ENCODE measurements at places on chromosomes 5 and 9. TPM values are rescaled to one million over a fixed set of nuclear protein-coding genes. Genes with fewer than 3 reads are reported as not detected.

DNA sequence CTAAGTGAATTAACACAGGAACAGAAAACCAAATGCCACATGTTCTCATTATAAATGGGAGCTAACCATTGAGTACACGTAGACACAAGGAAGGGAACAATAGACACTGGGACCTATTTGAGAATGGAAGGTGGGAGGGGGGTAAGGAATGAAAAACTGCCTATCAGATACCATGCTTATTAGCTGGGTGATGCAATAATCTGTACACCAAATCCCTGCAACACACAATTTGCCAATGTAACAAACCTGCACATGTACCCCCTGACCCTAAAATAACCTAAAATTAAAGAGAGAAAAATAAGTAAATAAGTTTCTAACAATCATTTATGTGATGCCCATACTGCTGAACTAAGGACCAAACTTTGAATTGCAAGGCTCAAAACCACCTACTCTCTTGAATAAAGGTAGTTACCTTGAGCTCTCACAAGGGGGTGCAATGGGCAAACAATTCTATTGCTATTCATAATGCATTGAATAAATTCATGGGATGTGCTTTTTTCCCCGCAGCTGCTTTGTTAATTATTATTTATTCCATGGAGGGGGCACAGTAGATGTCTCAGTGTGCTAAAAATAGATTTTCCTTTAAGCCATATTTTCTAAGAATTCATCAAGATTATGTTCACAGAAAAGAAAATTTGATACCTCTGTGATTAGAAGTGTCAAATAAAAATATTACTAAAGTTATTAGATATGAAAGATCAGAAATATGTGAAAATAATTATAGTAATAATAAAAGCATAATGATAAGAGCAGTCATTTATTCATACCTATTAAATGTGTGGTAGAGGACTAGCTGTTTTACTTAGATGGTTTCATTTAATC is 76.2 kb upstream of the PTPN3 start:
- no peak for DNase-seq

GRCh38 chr5:29307478-29307877 is 1886.0 kb upstream of the CDH6 start:
- no peak for DNase-seq

The MLANA gene
- not detected for total RNA-seq

DNA sequence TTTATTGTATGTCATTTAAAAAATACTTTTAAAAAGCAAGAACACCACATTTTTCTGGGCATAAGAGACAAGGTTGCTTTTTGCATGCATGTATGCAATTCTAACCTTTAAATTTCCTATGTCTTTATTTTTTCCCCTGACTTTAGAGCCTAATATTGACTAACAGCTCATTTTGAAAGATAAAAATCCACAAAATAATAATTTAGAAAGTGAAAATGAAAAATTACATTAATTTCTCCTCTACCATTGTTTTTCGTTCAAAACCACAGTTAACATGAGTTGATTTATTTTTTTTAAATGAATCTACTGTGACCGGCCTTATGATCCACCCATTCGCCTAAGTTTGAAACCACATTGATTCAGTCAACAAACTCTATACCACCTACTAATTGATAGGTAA is 137.5 kb upstream of the CDKN2B start:
- no peak for DNase-seq

GRCh38 chr9:77710316-77710715 is 62.2 kb upstream of the GNA14 start:
- no peak for DNase-seq

The SHOC1 gene
- not detected for total RNA-seq

- DNase-seq = no peak
These were observed 14.8 kb upstream of the EXOC3 start for GRCh38 chr5:428219-428618.

GRCh38 chr9:27717991-27718390 is 144.7 kb upstream of the C9orf72 start:
- no peak for DNase-seq

The SH3PXD2B gene
- 5.3 TPM for total RNA-seq

The IL4 gene
- total RNA-seq = not detected

- DNase-seq = no peak
These were observed 31.9 kb downstream of the ANKRD33B start for GRCh38 chr5:10595672-10596309.

The LRSAM1 gene
- 52.1 TPM for total RNA-seq

GRCh38 chr5:145408048-145408341 is 427.1 kb downstream of the PRELID2 start:
- no peak for DNase-seq

DNA sequence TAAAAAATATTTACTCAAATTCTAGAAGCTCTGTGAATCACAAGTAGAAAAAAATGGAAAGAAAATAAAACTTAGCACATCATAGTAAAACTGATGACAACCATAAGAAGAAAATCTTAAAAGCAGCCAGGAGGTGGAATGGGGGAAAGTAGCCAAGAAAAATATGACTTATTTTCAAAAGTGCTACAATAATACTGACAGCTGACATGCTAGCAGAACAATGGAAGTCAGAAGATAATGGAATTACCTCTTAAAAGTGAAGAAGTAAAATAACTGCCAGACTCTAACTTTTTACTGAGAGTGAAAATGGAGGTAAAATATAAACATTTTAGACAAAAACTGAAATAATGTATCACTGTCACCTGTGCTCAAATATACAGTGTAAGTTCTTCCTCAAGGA is 532.2 kb upstream of the SGCD start:
- no peak for DNase-seq

GRCh38 chr9:110008663-110009062 is 199.3 kb downstream of the C9orf152 start:
- DNase-seq = no peak

DNA sequence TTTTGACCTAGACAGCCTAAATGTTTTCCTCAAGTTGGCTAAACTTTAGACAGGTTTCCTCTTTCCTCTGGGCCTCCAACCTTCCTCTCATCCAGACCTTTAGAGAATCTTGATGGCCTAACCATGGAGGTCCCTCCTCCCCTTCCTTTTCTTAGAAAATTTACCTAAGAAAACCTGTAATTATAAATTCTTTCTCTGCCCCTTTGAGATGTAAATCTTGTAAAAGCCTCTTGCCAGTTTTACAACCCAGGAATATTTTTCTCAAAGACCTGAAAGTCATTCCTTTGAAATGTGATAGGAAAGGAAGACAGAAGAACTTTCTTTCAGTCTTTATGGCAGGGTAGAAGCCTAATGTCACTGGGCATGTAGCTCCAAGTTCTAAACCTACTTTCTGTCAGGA is 1752.6 kb upstream of the C9orf72 start:
- DNase-seq = no peak

- DNase-seq = peak; percentile 80
These were observed 43.6 kb downstream of the ROPN1L start for GRCh38 chr5:10485142-10485795.

The ZNF346 gene
- total RNA-seq = 5.7 TPM

- DNase-seq = no peak
These were observed 425.7 kb downstream of the PIK3R1 start for GRCh38 chr5:68641211-68641610.

The SEMA4D gene
- 18.7 TPM for total RNA-seq

The FAM221B gene
- not detected for total RNA-seq

The SLC36A3 gene
- total RNA-seq = not detected

DNA sequence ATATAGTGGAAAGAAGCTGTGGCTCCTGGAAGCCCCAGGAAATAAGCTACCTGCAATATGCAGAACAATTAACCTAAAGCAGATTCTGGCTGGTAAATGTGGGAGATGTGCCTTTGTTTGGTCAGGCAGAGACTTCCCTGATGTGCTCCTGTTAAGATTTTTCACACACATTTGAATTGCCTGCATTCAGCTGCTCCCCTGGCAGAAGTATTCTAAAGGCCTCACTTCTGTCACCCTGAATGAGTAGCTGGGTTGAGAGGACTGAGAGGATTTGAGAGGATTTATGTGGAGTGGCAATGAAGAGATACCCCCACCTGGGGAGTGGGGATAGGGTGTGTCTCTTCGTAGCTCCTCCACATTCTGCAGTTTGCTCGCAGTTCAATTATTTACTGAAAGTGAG is 130.5 kb downstream of the ST8SIA4 start:
- no peak for DNase-seq

The SPINK13 gene
- not detected for total RNA-seq

GRCh38 chr5:157175071-157175612 is 5.5 kb upstream of the ITK start:
- no peak for DNase-seq

The SPINK7 gene
- total RNA-seq = not detected

GRCh38 chr5:170387775-170388639 is 1.2 kb downstream of the KCNMB1 start:
- no peak for DNase-seq

GRCh38 chr9:20623021-20623747 is 885 bp upstream of the MLLT3 start:
- peak; percentile 54 for DNase-seq

The NR6A1 gene
- total RNA-seq = 1.4 TPM

- DNase-seq = no peak
These were observed 1111.8 kb downstream of the TAF11L14 start for GRCh38 chr5:18745988-18746615.

The IL33 gene
- total RNA-seq = 19.1 TPM

The CHSY3 gene
- total RNA-seq = 0.51 TPM

DNA sequence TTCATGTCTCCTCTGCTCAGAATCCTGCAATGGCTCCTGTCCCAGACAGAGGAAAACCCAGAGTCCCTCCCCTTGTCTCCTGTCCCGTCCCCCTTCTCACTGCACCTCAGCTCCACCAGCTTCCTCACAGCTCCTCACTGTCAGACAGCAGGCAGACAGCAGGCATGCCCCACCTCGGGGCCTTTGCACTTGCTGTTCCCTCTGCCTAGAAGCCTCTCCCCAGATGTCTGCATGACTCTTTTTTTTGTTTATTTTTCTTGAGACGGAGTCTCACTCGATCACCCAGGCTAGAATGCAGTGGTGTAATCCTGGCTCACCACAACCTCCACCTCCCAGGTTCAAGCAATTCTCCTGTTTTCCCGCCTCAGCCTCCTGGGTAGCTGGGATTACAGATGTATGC is 8.8 kb upstream of the SLC6A7 start:
- no peak for DNase-seq

DNA sequence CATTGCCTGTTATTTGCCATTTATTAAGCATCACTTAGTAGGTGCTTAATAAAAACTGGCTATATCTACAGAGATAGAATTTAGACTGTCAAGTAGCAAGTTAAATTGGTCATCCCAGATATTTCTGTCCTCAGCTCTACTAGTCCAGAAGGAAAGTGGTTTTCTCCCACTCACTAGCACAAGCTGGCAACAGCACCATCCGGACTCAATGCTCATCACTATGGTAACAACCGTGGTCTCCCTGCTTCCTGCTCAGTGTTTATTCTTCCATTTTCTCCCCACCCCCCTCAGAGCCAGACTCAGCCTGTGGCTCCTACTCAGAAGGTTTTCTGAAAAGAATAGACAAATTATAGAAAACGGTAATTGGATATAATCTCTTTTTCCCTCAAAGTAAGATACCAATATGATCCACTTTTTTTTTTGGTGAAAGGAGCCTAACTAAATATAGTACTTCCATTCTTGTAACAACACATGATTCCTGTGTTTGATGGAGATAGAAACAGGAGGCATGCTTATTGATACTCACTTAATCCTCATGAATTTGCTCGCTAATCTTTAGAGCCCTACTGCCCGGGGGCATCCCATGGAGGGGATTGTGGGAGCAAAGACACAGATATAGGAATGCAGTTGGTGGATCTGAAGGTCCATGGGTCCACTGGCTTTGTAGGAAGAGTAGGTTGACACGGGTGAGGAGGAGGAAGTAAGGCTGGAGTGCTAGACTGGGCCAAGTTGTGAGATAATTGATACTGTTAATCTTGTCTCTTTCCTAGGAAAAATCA is 191.4 kb downstream of the MAN2A1 start:
- no peak for DNase-seq

Measured in Right ventricle myocardium superior (tissue), 1 donor.